ENCODE measurements at places on chromosomes 2 and 18.

DNA sequence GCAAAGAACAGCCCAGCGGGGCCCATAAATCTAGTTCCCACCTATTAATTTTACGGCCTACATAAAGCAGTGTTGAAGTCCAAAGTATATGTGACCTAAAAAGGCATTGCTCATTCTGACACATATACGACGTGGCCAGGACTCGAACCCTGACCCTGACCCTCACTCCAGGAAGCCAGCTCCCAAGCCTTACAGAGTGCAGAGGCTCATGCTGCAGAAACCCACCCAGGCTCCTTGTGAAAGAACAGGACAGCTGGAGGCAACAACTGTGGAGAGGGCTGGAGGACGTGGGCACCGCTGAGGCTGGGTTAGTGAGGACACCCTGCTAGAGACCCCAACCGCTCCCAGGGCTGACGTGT, 221.6 kb downstream of the CYP26B1 start:
- no peak for DNase-seq

- no peak for DNase-seq
Observed at GRCh38 chr2:124822516-124822915, 797.4 kb downstream of the CNTNAP5 start.

- no peak for DNase-seq
Observed at GRCh38 chr2:154158101-154158500, 286.4 kb downstream of the GALNT13 start.

DNA sequence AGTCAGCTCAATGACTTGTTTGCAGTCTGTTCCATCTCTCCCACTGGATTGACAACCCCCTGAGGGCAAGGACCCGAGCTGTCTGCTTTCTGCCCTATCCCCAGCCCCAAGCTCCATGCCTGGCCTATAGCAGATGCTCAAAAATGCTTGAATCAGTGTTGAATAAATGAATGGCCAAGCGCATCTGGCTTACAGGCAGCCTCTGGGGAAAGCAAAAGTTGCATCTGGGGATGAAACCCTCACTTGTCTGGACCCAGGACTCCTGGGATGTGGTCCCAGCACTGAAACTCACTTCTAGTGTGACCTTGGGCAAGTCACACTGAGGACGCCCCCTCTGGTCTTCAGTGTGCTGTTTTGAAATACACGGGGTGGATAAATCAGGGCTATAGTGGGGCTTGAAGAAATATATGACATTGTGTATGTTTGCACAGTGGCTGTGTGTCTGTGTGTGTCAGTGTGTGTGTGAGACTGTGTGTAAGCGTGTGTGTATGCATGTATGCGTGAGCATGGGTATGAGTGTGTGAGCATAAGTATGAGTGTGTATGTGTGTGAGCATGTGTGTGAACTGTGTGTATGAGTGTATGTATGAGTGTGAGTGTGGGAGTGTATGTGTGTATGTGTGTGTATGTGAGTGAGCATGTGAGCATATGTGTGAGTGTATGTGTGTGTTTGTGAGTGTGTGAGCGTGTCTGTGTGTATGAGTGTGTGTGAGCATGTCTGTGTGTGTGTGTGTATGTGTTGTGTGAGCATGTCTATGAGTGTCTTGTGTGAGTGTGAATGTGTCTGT, 27.8 kb upstream of the TNS1 start:
- no peak for DNase-seq

DNA sequence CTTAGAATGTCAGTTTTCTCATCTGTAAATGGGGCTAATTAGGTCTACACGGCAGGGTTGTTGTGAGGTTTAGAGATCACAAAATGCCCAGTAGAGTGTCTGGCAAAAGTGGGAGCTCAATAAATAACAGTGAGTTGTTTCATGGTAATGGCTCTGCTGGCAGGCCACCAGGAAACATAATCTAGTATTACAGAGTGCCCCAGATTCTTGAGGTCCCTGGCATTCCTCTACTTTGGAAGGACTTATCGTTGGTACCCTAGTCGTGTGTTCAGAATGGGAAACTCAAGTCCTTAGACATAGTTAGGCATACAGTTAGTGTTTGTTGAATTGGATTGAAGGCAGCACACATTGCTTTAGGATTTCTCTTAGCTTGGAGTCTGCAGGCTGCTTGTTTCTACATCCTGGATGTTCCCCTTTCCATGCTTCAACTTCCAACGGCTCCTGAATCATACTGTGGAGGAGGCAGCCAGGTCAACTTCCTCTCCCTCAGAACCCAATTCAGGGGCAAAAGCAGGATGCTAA, 161.5 kb upstream of the FOSL2 start:
- DNase-seq = no peak

DNA sequence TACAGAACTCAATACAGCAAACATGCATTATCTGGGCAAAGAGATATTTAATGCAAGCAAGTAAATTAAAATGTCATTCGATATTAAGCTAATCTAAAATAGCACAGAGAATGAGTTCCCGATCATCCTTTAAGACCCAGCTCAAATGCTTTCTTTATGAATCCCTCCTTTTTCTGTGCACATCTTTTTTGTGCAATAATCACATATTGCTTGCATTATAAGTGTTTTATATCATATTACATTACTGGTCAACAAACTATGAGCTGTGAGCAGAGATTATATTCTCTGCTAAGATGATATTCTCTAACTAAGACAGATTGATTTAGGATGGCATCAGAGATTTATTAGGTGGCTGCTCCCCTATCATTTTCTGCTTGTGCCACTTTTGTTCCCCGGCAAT, 146.1 kb downstream of the ERBB4 start:
- no peak for DNase-seq

GRCh38 chr18:35019933-35020332, 21.3 kb upstream of the MAPRE2 start:
- no peak for DNase-seq

DNA sequence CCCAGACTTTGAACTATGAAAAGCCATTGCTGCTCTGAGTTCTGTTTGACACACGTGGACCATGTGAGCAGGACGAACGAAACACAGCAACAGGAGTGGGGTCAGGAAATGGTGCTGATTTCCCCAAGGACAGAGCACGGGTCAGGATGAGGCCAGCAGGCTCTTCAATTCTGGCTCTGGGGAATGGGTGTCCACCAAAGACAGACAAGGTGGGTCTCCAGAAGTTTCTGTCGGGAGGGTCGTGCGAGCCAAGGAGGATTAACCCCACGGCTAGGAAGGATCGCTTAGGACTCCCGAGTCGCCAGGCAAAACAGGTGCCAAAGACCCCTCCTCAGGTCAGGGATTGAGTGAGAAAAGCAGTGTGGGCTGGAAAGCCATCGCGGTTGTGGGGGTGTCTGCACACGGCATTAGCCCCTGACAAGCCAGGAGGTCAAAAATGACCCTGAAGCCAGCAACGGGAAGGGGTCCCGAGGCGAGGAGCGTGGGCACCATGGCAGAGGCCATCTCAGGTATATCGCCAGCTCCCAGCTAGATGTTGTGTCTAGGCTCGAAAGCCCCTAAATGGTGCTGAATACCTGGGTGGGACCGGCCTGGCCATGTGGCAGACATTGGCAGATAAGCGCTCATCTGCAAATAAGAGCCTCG, 213.9 kb upstream of the SALL3 start:
- DNase-seq = no peak

DNA sequence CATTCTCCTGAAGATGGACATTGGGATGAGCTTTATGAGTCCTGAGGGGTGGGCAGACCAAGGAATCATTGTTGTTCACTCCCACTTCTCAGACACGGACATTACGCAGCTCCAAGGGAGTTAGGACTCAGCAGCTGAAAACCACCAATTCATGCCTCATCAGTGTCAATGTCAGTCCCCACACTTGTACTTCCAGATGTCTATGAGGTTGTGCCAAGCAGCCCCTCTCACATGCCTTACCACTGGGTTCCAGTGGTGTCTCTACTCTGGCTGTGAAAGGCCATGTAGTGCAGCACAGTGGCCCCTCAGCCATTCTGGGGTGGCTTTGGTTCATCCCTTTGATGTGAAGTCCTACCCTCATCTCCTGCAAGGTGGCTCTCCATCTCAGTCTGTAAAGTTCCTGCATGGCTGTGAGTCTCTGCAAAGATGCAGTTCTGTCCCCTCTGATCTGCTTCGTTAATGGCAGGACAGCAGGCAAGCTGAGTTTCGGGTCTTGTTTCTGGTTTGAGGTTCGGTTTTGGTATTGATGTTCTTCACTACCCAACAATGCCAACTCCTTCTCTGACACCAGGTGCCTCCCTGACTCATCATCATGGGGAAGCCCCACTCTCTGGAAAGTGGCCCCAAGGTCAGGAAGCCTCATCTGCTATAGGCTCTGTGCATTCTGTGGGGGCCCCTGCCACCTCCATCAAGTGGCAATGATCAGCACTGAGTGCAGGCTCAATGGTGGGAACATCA, 14.0 kb upstream of the COL6A3 start:
- DNase-seq = no peak

DNA sequence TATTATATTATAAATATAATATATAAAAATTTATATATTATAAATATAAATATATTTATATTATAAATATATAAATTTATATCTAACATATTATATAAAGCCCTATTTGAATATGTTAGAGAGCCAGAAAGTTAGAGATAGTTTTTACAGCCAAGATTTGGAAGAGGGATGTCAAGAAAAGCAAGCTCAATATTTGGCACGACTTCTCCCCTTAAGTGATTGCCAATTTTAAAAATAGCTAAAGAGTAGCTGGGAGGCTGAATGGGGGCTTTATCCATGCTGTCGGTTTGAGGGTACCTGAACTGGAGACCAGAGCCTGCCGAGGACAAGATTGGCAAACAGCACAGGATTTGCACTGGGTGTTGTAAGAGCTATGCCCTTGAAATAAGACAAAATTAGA, 180.9 kb upstream of the GYPC start:
- no peak for DNase-seq

- DNase-seq = no peak
Observed at GRCh38 chr18:71011389-71011788, 722.5 kb downstream of the SOCS6 start.

GRCh38 chr2:231176066-231176465, 22.4 kb upstream of the ARMC9 start:
- DNase-seq = no peak

DNA sequence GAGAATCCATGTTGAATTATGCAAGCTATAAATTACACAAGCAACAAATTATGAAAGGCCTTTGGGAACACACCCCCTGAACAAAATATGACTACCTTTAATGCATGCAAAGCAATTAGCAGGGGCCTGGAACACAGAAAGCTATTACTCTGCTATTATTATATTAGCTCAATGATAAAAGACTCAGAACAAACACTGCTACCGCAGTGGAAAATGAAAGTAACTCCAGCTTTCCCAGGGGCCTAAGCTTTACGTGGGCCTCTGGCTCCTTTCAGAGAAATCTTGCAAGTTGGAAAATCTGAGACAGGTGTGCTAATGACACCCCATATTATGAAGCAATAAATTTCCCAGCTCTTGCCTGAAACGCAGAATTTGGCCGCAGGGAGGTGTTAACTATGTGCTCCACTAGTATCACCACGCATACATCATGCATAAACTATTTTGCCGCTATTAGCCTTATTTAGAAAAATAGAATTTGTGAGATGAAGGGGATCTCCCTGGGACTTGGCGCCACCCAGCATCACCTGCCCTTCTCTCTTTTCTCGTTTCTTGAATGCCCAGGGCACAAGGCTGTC, 321.6 kb upstream of the LYPD1 start:
- no peak for DNase-seq

GRCh38 chr2:9970200-9971044, 18.9 kb downstream of the GRHL1 start:
- DNase-seq = no peak

DNA sequence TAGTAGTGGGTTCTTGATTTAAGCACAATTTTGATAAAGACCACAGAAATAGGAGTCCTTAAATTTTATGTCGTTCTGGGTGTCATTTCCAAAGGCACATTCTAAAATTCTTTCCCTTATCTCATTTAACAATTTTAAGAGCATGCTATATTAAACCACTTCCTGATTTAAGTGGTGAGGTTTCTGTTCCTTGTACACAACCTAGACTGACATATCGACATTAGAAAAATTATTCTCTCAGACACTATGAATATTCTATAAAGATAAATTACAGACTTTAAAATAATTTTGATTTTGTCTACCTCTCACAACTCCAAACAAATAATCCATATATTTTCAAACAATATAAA, 923.8 kb downstream of the LRP1B start:
- no peak for DNase-seq

DNA sequence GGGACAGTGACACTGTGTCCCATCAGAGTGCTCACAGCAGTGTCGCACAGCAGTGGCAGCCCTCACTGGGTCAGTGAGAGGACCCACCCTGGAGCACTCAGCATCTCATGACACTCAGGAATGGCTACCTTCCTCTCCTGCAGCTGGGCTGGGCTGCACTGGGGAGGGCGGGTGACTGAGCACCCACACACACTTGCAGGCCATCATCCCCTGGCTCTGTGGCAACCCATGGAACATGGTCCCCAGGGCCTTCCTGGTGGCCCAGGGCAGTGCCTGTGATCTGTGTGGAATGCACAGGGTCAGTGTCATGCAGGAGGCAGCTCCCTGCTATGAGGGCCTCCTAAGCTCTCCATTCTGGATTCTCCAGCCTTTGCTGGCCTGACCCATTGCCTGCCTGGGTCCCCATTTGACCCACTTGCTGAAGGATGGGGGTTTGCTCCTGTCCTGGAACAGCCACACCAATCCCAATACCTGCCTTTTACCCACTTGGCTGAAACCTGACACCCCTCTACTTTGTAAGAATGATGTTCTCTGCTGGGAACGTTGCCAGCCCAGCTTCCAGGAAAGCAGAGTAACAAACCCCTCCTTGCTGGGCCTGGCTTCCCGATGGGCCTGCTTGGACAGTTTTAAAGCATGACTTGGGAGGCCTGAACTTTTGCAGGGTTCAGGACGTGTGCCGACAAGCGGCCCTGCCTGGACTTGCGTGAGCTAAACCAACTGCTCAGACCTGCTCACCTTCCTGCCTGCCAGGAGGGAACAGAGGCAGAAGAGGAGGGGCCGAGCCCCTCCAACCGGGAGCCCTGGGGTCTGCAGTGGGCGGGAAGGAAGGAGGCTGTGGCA, 13.7 kb downstream of the HS6ST1 start:
- peak; percentile 84 for DNase-seq

GRCh38 chr2:130966775-130967490, 126.3 kb downstream of the FAM168B start:
- DNase-seq = no peak

- no peak for DNase-seq
Observed at GRCh38 chr2:26685989-26686839, 6.3 kb upstream of the KCNK3 start.

DNA sequence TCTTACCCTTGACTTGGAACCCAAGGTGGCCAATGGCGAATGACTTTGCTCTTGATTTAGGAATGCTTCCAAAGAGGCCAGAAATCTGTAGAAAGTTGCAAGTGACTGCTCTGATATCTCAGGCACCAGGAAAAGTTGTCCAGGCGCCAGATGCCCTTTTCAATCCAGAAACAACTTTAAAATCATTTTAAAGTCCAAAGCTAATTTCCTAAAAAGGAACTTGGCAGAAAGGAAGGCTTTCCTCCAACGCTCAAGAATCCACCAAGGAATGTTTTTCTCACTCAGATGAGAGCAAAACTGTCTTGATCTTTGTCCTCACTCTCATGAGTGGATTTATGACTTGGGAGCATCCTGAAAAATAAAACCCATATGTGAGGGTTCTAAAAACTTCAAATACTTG, 5.3 kb downstream of the NGEF start:
- no peak for DNase-seq

All from muscle of arm (tissue), 14 donors.